Stimulated activated CD4-positive, alpha-beta T cell treated with anti-CD3 and anti-CD28 coated beads, Interleukin-1b, Interleukin-23, amount 100 ng/mL, for 1 hour (primary cell): ENCODE measurements at places on chromosomes 3 and 15.
A peak's percentile ranks its signal among the peaks of the same experiment; 100 is the strongest.

DNA sequence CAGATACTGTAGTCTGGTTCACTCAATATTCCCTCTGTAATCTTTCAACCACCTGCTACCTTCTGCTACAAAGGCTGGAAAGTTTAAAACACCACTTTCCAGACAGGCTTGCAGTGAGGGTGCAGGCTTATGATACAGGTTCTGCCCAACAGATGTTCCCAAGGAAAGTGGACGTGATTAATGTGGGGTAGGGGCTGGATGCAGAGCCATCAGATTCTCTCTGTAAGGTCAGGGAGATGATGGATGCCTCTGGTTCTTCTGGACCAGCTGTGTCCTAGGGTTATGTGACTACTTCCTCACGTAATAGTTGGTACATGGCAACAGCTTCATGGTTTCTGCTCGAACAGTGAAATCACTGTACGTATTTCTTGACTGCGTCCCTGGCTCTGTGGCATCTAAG, 11.1 kb downstream of the GPR176 start:
- no peak for DNase-seq

GRCh38 chr3:71545330-71545729, 38.2 kb downstream of the FOXP1 start:
- no peak for DNase-seq

- no peak for DNase-seq
Measured at GRCh38 chr3:57041674-57042073, 18.8 kb upstream of the SPATA12 start.

DNA sequence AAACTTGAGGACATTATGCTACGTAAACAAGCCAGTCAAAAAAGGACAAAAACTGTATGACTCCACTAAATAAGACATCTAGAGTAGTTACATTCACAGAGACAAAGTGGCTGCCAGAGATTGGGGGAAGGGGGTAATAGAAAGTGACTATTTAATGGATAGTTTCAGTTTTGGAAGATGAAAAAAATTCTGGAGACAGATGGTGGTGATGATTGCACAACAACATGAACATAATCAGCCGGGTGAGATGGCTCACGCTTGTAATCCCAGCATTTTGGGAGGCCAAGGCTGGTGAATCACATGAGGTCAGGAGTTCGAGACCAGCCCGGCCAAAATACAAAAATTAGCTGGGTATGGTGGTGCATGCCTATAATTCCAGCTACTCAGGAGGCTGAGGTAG, 40.6 kb downstream of the DPP8 start:
- no peak for DNase-seq

GRCh38 chr3:4474683-4475490, 7.8 kb upstream of the SUMF1 start:
- no peak for DNase-seq

DNA sequence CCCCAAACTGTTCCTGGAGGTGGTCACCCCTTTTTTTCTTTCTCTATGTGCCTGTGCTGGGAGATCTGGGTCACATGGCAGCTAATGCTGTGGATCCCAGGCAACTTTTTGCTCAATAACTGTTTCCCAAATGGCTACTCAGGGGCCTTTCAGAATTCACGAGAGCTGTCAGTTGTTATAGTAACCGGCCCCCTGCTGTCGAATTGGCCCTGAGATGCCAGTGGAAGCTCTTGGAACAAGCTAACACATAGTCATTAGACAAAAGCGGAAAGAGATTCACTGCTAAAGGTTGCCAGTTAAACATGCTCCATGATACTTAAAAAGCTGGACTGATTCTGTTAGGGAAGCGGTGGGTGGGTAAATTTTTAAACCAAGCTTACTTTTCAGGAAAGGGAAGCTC, 144.1 kb downstream of the FEZF2 start:
- no peak for DNase-seq

- no peak for DNase-seq
Measured at GRCh38 chr3:58622892-58623291, 43.7 kb downstream of the FAM3D start.

DNA sequence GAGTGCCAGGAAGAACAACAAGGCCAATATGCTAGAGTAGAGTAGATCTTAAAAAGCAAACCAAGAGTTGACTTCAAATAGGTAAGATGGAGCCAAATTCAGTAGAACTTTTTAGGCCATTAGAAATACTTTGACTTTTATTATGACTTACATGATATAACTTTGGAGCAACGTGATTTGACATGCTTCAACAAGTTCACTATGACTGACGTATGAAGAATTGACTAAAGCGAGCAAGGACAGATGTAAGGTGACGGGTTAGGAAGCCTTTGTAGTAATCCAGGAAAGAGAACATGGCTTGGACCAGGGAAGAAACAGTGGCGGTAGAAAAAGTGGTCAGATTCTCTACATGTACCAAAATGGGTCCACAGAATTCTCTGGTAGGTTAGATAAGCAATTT, 4.9 kb upstream of the ZNF385D start:
- no peak for DNase-seq

DNA sequence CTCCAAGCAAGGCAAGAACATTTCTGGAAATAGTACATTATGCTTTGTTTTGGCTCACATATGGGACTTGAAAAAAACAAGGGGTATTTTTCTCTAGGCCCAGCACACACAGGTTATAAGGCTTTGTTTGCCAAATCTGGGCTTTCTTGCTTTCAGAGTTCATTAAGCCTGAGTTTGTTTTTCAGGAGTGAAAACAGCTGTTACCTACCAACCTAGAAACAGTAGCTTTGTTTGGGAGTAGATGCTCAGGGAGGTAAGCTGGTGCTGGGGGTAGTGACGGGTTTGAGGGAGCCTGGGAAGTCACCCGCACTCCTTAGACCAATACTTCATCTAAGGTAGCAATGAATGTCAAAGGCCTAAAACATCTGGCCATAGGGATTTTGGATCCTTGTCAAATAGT, 241.2 kb downstream of the KBTBD8 start:
- DNase-seq = no peak

DNA sequence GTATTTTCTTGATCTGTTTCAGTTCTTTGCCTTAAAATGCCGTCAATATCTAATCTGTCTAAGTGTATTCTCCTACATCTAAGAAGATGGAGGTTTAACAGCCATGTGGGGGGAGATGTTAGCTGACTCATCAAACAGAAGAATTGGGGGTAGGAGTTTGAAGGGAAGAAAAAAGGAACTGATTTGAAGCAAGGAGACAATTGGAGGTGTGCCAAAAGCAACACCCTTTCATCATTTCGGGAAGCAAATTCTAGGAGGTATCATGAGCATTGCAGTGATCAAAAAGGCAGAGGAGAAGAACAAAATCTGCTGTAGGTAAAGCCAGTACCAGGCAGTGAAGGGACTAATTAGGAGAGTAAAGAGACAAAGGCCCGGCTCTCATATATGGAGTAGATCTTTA, 337.3 kb upstream of the TBC1D5 start:
- no peak for DNase-seq

DNA sequence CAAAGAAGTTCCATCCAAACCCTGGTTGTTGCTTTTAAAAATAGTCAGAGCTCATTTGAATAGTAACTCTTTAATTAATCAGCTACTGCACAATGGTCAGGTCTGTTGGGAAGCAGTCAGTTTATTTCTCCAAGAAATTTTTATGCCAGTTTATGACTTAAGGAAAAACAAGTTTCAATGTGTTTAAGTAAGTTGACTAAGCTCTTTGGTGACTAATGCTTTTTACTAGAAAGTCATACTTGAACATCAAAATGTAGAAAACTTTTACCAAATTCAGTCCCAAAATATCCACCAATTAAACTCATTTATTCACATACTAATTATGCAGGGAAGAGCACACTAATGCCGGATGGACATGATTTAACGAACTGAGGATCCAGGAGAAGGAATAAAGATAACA, 22.1 kb downstream of the PRICKLE2 start:
- no peak for DNase-seq

GRCh38 chr3:149510480-149510879, 36.0 kb downstream of the TM4SF4 start:
- DNase-seq = no peak

DNA sequence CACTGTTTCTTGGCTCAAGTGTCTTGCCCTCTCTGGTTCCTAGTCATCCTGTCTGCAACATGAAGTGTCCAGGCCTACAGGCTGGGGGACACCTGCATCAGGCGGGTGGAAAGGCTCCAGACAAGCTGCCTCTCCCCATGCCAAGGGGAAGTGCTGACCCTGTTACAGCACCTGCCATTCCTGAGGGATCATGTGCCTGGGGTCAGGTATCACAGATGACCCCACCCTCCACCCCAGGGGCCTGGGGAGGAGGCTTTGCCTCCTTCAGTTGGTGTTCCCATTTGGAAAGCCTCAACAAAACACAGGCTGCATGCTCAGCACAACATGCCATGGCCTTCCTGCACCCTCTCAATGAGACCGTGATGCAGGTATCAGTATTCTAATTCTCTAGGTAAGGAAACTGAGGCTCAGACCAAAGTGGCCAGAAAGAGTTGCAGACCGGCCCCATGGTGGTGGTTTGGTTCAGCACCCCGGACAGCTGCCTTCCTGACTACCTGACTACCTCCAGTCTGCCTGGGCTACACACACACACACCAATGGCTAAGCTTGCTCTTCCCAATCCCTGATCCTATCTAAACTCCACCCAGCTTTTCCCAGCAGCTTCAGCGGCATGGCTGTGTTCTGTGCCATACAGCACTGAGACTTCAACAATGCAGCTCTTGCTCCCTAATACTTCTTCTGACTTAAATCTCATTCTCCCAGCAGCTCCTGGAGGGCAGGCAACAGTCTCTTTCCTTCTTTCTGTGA, 69.7 kb upstream of the LINGO1 start:
- no peak for DNase-seq

GRCh38 chr15:51803965-51804364, 25.5 kb upstream of the TMOD3 start:
- no peak for DNase-seq

GRCh38 chr3:136142592-136142991, 53.5 kb downstream of the MSL2 start:
- DNase-seq = no peak

GRCh38 chr3:146513386-146514051, 30.9 kb downstream of the PLSCR1 start:
- DNase-seq = no peak

- no peak for DNase-seq
Measured at GRCh38 chr15:31262143-31262530, 64.5 kb upstream of the KLF13 start.

- no peak for DNase-seq
Measured at GRCh38 chr3:131020122-131020693, 6.4 kb downstream of the ASTE1 start.

GRCh38 chr3:73815966-73816365, 191.2 kb upstream of the PDZRN3 start:
- no peak for DNase-seq

GRCh38 chr3:190260301-190260700, 61.9 kb downstream of the CLDN1 start:
- DNase-seq = no peak

GRCh38 chr3:41208507-41209220, 9.4 kb downstream of the CTNNB1 start:
- DNase-seq = no peak

- DNase-seq = peak; percentile 22
Measured at GRCh38 chr15:52567871-52568600, 794 bp downstream of the ARPP19 start.

GRCh38 chr15:76105391-76105790, 45.6 kb downstream of the TMEM266 start:
- DNase-seq = no peak

GRCh38 chr3:182241766-182242488, 530.2 kb downstream of the SOX2 start:
- DNase-seq = no peak

GRCh38 chr3:157445857-157446256, 9.2 kb downstream of the PTX3 start:
- no peak for DNase-seq

DNA sequence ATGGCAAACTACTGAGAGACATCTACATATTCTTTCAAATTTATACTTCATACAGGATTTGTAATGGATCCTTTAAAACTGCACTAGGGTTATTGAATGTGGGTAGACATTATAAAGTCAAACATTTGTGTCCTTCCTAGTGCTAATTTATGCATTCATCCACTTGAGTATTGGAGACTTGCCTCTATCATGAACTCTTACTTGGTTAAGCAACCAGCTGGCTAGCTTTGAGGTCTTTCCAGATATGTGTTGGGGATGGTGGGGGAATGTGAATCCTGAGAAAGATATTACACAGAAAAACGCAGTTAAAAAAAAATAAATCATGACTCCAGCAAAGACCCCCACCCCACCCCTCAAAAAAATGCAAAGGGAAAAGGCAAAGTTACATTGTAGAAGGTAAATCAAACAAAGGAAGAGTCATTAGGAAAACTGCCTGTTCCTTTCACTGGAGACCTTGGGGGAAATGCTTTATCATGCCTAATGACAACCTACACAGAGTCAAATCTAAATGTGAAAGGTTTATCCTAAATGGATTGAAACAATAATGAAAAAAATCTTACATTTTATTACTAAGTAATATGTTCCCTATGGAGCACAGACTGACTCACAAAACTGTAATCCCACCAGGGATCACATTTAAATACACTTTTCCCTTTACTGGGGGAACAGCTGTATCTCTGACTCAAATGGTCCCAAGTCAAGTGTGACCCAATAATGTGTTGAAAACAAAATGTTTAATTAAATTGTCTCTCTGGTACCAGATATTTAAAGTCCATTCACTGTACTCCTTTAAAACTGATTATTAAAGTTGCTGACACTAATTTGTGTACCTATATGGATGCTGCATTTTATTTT, 522.3 kb downstream of the ROBO1 start:
- no peak for DNase-seq

- DNase-seq = no peak
Measured at GRCh38 chr3:57518276-57518915, 25.7 kb downstream of the DNAH12 start.

- DNase-seq = no peak
Measured at GRCh38 chr3:16697443-16698147, 92.4 kb upstream of the DAZL start.

DNA sequence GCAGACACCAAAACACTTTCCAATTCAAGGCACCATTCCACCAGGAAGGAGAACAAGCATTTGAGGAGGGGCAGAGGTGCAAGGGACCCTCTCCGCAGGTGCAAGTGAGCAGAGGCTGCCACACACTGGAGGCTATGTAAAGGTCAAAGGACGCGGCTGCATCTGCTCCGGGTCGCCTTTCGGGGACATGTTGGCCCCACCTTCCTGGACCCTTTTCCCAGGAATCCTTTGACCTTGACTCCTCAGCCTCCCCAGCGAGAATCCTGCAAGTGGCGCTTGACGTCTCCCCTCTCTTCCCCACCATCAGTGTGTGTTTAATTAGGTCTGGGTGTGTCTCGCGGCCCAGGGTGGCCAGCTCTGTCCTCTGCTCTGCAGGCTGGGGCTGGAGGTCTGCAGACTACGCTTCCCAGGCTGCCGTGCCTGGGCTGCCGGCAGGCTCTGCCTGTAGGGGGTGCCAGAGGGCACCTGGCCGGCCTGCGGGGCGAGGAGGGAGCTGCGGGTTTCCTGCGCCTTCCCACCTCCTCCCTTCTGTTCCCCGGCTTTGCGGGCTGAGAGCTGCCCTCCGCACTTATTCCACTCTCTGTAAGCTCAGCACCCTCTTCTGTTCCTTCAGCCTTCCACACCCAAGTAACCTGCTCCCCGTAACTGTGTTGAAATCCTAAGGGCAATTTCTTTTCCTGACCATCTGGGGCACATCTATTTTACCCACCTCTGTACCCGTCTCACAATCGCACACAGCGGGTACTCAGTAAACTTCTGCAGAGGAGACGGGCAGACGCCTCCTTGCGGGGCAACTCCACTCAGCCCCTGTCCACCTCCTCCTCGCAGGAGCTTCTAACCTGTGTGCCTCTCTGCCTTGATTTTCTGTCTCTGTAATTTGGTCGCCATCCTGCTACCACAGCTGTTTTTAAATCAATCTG, 129.8 kb downstream of the NSMCE3 start:
- DNase-seq = peak; percentile 38

GRCh38 chr15:79003301-79003700, 58.5 kb upstream of the CTSH start:
- no peak for DNase-seq
